ENCODE measurements at places on chromosomes 12 and 14. TPM values are rescaled to one million over a fixed set of nuclear protein-coding genes. Genes with fewer than 3 reads are reported as not detected.

DNA sequence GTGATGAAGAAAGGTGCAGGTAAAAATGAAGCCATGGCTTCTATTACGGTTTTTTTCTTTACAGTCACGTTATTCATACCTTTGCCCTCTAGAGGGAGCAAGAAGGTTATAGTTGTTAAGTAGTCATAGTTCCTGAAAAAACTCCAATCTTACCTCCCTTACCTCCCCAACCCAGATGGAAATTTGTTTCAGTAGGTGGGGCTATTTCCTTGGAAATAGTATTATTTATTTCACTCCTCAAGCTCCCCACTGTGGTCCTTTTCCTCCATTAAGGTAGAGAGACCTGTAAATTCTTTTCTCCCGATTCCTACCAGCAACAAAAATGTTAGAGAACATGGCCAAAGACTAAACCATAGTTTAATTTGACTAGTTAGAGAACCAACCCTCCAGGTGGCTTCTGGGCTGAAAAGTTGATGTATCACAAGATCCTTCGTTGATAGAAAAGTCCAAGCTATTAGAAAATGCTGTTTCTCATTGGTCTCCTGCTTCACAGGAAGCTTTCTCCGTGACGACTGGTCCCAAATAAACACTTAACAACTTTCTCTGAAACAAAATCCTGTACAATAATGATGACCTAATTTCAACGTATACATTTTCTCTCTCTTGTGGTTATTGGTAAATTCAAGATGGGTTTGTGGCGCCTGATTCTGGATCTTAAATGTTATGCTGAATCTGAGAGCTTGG is 43.5 kb downstream of the TMX1 start:
- peak; percentile 24 for DNase-seq

- DNase-seq: no peak
These were observed 2.5 kb downstream of the SLC38A1 start for GRCh38 chr12:46266382-46266791.

KLC1 gene
- 490 TPM for total RNA-seq

SENP1 gene
- 40.0 TPM for total RNA-seq

CCDC175 gene
- total RNA-seq: not detected

GRCh38 chr14:23237772-23238594 is at the start of gene RNF212B:
Gene RNF212B, plus strand, starts transcription at chr14:23237936. Its CDS starts 2,410 bp downstream, at chr14:23240346.
- DNase-seq: peak; percentile 86

DNA sequence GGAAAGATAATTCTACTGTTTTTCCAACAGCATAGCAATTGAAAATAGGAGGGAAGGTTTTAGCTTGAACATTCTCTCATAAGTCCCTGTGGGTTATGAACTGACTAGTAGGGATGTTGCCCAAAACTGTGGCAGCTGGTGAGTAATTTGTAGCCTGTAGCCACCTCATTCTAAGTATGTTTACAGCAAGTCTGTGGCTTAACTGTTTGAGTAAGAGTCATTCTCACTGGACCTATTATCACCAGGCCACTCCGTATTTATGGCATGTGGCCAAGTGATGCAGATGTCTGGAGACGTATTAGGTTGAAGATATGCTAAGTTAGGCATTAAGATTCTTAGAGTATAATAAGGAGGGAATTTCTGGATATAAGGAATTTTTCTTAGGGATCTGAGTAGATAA is 458.3 kb downstream of the ETNK1 start:
- no peak for DNase-seq

- no peak for DNase-seq
These were observed 14.1 kb downstream of the ITGA7 start for GRCh38 chr12:55693323-55694187.
